ENCODE measurements at places on chromosomes 7 and 10. TPM values are rescaled to one million over a fixed set of nuclear protein-coding genes. Genes with fewer than 3 reads are reported as not detected.

The CARD11 gene
- 0.30 TPM for total RNA-seq

The NEUROG3 gene
- total RNA-seq = not detected

GRCh38 chr10:11522821-11523245 lies 88.6 kb downstream of the USP6NL start:
- peak; percentile 34 for DNase-seq

DNA sequence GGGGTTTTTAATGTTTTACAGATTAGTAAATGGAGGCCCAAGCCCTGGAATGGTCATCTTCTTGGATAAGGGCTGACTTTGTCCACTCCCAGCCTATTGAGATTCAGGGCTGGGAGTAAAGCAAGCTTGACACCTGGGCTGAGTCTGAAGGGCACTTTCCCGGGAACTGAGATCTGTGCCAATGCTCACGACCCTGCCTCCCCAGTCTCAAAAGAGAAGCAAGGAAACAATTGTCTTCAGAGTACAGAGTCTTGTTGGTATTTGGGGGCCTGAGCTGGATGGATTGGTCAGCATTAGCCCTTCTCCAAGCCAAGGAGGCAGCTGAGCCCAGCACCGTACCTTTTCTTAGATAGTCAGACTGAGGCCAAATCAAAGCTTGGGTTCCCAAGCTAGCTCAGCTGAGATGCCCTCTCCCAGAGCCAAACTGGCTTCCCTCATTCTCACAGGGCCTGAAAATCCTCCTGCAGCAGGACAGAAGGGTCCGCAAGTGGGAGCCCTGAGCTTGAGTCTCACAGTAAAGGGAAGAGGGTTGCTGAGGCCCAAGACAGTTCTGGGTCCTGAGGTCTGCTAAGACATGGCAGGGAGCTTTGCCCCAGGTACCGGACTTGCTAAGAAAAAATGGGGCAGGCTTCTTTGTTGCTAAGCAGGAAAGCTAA lies 3.7 kb downstream of the DDIT4 start:
- no peak for DNase-seq

DNA sequence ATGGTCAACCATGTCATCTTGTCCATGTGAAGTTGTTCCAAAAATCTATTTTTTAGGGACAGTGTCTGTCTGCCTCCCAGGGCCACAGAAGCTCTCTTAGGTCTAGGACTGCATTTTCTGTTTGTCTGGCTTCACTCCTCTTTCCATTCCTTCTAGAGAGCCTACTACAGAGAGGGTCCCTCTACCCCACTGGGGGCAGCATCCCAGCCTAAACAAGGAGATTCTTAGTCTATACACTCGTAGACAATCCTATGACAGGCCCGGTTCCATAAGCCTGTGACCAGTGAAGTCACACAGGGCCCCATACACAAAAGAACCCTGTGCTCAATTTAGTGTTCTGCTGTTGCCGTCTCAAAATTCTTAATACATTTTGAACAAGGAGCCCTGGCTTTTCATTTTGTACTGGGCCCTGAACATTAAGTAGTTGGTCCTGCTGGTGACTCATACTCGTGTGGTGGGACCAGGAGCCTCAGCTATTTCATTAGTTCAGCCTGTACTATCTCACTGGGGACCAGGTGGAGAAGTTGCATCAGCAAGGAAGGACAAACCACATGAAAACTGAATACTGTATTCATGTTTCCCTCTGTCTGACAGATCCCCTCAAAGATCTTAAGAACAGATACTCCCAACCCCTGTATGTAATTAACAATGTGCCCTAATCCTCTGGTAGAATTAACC lies 23.5 kb upstream of the FAM180A start:
- DNase-seq = no peak

DNA sequence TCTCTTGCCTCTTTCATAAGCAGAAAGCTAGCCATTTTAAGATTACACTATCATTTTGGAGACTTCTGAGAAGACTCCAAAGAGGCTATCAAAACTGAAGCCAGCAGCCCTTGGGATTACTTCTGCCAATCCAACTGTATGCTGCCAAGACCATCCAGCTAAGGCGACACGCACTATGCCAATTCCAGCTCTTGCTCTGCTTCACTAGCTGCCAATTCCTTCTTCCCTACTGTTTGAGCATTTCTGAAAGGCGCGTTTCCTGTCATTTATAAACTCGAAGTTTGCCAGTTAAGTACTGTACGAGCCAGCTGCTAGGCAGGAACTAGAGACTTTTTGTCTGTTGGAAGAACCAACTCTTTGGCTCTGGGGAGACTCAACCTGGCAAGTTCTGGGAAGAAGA lies 36.5 kb downstream of the MALSU1 start:
- no peak for DNase-seq

DNA sequence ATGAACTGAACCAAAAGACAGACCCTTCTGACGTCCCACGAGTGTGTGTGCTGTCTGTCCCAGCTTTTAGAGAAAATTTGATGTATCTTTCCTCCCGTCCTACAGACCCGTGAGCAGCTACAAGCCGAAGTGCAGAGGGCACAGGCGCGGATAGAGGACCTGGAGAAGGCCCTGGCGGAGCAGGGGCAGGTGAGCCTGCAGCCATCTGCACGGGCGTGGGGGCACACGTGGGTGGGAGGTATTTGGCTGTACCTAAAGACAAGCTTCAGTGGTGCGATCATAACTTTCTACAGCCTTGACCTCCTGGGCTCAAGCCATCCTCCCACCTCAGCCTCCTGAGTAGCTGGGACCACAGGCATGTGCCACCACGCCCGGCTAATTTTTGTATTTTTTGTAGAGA lies 41.7 kb upstream of the DPYSL4 start:
- DNase-seq = no peak

DNA sequence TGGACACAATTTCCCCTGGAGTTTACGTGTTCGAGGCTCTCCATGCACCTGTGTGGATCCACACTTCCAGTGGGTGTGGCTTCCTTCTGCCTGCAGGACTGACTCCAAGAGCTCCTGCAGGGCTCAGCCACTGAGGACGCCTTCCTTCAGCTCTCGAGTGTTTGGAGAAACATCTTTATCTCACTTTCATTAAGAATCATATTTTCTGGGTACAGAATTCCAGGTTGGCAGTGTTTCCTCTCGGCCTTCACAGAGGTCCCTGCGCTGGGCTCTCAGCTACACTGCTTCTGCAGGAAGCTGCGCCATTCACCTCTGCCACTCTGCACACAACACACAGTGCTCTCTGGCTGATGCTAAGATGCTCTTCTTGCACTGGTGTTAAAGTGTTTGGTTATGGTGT lies 69.9 kb upstream of the NKX6-2 start:
- DNase-seq = no peak
